K562 (cell line): ENCODE measurements at places on chromosomes 7 and 10.
A peak's percentile ranks its signal among the peaks of the same experiment; 100 is the strongest.

DNA sequence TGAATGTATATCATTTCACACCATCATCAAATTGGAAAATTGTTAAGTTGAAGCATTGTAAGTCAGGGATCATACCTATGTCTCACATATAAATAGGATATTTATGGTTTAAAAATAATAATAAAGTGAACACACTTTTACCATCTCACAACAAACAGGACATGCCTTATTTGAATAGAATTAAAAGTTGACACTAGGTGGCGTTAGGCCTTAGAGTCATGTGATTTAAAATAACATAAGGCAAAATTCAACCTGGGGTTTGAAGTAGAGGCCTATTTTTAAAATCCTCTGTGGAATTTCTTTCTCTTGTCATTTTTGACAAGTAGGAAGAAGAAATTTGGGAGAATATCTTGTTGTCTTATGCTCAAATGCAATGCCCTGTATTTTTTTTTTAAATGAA is 184.7 kb upstream of the PCDH15 start:
- peak; percentile 7 for DNase-seq

DNA sequence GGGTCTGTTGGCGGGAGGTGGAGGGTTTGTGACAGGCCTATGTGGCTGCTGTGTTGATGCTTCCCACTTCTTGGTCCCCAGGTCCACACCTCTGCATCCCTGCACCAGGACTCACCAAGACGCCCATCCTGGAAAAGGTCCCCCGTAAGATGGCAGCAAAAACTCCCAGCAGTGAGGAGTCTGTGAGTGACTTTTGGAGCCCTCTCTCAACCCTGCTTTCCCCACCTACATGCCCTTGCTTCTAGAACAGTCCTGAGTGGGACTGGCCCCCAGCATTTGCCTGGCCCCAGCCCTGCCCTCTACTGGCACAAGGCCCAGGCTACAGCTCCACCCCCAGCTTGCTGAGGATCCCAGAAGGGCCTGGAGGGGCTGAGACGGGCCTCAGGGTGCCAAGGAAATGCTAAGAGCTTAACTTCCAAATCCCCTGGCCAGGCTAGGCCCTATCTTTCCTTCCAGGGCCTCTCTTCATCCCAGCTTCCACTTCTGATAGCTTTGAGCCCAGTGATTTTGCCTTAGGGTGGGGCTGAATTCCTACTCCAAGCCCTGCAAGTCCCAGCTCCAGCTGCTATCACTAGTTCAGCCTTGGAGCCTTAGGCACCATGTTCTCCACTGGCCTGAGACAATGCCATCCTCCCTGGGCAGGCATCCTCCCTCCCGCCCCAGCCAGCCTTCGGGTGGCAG is 2.7 kb downstream of the CHAT start:
- peak; percentile 44 for DNase-seq

DNA sequence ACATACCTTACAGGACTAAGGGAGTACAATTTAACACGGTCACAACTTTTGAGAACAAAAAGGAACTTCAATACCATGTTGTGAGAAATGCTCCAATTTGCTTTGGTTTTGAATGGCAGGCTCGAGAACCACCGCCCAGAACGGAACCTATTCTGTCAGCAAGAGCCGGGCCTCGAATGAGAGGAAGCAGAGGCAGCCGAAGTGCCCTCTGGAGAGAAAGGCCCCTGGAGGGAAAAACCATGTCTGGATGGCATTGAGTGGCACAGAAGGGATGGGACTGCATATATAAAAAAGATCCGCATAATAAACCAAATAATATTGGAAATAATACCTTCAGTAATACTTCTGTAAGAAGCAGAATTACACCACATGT is 85.6 kb downstream of the CHST15 start:
- no peak for DNase-seq

DNA sequence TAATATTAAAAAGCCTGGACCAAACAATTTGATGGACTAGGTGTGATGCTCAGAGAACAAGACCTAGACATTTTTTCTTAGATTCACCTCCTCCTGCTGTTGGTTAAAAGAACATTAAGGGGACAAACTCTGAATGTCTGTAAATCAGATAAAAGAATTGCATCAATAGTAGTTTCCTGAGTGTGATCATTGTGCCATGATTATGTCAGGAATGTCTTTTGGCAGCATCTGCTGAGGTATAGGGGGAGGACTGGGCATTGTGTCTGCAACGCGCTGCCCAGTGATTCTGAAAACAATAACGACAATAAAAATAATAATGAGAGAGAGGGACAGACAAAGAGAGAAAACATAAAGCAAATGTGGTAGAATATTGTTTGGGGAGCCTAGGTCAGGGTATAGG is 6.9 kb downstream of the C7orf57 start:
- no peak for DNase-seq

DNA sequence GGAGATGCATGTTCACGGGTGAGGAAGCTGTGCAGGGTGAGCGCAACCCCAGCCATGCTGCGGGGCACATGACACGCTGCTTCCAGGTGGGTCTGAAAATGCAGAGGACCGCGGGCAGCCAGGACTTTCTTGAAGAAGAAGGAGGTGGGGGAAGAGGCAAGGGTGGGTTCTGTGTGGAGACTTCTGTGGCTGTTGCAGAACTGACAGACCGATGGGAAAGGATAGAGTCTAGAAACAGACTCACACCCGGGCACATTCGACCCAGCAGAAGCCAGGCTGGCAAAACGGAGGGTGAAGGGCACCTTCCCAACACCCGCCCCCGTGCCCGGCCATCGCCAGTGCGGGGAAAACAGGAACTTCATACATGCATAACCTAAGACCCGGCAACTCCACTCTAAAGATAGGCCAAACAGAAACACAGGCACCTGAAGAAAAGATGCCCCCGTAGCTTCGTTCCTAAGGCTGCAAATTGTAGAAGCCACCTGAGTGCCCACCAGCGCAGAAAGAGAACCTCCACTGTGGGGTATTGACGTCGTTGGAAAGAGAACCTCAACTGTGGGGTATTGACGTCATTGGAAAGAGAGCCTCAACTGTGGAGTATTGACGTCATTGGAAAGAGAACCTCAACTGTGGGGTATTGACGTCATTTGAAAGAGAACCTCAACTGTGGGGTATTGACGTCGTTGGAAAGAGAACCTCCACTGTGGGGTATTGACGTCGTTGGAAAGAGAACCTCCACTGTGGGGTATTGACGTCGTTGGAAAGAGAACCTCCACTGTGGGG is 4.8 kb upstream of the KNDC1 start:
- no peak for DNase-seq

DNA sequence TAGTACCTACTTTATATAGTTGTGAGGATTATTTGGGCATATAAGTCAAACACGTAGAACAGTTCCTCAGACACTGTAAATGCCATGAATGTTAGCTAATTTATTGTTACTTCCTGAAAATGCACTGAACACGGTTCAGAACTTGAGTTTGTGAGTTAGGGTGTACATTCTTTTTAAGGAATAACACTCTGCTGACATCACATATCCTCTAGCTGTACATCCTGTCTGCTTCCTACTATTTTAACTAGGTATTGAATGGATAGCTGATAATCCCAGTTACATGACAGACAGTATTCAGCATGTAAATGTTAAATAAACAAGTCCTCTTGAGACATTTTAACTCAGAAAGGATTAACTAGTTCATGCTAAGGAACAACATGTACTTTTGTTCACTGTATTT is 16.0 kb downstream of the SAMD8 start:
- no peak for DNase-seq

DNA sequence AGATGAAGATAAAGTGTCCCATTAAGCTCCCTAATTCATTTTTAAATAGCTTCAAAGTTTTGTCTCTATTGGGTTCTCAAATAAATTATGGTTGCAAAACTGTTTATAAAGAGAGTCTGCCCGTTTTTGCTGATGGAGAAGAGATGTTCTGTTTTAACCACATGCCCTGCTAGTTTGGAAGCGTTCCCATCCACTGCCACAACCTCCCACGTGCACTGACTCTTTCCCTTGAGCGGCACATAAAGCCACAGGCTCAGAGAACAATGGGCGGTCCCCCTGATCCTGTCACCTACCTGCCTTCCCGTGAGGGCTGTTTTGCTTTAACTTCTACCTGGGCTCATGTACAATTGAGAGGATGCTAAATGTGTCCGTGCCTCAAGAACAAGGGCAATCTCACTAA is 65.5 kb downstream of the CPVL start:
- DNase-seq: no peak

- no peak for DNase-seq
Observed at GRCh38 chr7:27156508-27156898, at the start of gene HOXA7. Gene HOXA7 (minus strand): TSS chr7:27156675. CDS start chr7:27156545, 130 bp downstream.

- no peak for DNase-seq
Observed at GRCh38 chr7:91436655-91437054, 172.4 kb downstream of the FZD1 start.

DNA sequence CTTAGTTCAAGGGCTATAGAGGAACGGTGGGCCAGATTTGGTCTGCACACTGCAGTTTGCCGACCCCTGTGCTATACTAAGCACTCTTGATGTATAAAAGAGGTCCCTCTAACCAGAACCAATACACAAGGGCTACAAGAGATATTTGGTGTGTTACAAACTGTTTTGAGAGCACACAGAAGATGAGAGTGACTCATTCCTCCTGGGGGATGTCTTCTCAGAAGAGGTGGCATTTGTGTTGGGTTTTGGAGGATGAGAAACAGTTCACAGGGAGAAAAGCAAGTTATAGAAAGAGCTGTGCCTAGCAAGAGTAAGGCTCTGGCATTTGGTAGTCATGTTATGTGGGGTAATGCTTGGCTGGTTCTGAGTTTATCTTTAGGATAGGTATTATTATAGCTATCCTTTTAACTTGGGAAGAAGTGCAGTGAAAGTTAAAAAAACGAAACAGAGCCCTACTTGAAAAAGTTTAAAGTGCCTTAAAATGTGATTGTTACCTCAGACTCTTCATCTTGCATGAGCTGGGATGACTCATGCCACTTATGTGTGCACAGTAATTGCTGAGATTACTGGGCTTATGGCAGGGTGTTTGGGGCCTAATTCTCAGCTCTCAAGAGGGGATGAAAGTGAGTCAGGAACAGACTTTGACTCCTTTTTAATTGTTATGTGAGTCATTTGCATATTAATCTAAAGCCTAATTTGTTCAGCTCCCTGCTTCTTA is 160.4 kb downstream of the KIF20B start:
- no peak for DNase-seq

- no peak for DNase-seq
Observed at GRCh38 chr7:128022631-128023532, 8.4 kb downstream of the LRRC4 start.

GRCh38 chr7:86262781-86263180 is 380.9 kb upstream of the GRM3 start:
- no peak for DNase-seq

GRCh38 chr7:158240801-158241200 is 346.8 kb downstream of the PTPRN2 start:
- DNase-seq: peak; percentile 4

GRCh38 chr10:100501423-100501822 is 18.2 kb downstream of the SEC31B start:
- DNase-seq: no peak

GRCh38 chr10:61541960-61542359 is 88.8 kb upstream of the TMEM26 start:
- no peak for DNase-seq

- peak; percentile 16 for DNase-seq
Observed at GRCh38 chr7:44580945-44581878, 819 bp downstream of the TMED4 start.

- no peak for DNase-seq
Observed at GRCh38 chr10:117373823-117374505, 1.3 kb downstream of the PDZD8 start.

GRCh38 chr10:117216611-117217195 is 19.4 kb downstream of the KCNK18 start:
- DNase-seq: peak; percentile 82

DNA sequence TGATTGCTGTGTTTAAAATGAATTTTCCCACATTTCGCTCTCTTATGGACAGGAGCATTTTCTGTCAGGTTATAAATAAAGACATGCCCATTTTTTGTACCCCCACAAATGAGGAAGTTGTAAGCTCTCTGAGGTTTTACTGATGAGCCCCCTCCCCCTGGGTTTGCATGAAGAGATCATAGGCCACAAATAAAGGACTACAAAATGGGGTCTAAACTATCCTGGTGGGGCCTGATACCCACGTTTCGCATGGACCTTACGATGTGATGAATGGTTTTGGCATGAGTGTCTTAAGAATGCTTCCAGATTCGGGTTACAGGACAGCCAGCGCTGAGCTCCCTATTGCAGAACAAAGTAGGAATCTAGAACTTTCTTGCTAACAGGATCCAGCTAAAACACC is 5.8 kb downstream of the IKZF1 start:
- DNase-seq: no peak

DNA sequence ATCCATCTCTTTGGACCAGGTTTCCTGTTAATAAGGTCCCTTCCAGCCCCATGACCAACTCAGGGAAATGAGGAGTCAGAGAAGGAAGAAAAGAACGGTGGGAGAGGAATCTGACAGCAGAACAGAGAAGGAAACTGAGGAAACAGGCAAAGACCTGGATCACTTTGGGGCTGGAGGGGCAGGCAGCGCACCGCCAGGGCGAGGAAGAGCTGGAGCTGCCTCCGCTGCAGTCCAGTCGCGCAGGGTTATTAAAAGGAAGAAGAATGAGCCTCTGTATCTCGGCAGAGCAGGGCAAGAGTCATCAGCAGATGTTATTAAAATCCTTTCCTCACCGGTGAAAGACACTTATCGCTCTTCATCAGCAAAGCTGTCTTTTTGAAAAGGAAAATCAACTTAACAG is 37.7 kb upstream of the R3HCC1L start:
- DNase-seq: no peak

- DNase-seq: no peak
Observed at GRCh38 chr10:119177708-119178371, 772 bp downstream of the PRDX3 start.

GRCh38 chr10:96529634-96530279 is 16.0 kb upstream of the TLL2 start:
- no peak for DNase-seq

GRCh38 chr10:10591715-10592341 is 425.8 kb upstream of the CELF2 start:
- no peak for DNase-seq

DNA sequence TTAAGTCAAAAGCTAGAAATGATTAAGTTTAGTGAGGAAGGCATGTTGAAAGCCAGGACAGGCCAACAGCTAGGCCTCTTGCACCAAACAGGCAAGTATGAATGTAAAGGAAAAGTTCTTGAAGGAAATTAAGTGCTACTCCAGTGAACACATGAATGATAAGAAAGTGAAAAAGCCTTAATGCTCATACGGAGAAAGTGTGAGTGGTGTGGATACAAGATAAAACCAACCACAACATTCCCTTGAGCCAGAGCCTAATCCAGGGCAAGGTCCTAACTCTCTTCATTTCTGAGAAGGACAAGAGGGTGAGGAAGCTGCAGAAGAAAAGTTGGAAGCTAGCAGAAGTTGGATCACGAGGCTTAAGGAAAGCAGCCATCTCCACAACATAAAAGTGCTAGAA is 53.0 kb downstream of the DNAJC1 start:
- no peak for DNase-seq

- no peak for DNase-seq
Observed at GRCh38 chr10:129501652-129502436, 34.8 kb downstream of the MGMT start.

DNA sequence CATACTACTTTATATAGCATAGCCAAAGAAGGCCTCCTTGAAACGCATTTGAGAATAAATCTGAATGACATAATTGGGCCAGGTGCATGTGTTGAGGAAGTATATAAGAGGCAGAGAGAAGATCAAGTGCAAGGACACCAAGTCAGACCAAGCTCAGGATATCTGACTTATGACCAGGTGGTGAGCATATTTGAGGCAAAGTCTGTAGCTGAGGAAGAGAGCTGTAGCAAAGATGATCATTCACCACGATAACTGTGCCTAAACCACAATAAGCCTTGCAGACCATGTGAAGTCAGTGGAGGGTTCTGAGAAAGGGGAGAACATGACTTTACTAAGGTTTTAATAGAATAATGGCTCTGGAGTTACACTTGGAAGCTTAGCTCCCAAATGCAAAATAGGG is 292.3 kb downstream of the SORCS1 start:
- DNase-seq: no peak

- DNase-seq: no peak
Observed at GRCh38 chr10:116886772-116887171, 37.5 kb downstream of the ENO4 start.
